ENCODE measurements at places on chromosomes 1 and 21. TPM values are rescaled to one million over a fixed set of nuclear protein-coding genes. Genes with fewer than 3 reads are reported as not detected.

DNA sequence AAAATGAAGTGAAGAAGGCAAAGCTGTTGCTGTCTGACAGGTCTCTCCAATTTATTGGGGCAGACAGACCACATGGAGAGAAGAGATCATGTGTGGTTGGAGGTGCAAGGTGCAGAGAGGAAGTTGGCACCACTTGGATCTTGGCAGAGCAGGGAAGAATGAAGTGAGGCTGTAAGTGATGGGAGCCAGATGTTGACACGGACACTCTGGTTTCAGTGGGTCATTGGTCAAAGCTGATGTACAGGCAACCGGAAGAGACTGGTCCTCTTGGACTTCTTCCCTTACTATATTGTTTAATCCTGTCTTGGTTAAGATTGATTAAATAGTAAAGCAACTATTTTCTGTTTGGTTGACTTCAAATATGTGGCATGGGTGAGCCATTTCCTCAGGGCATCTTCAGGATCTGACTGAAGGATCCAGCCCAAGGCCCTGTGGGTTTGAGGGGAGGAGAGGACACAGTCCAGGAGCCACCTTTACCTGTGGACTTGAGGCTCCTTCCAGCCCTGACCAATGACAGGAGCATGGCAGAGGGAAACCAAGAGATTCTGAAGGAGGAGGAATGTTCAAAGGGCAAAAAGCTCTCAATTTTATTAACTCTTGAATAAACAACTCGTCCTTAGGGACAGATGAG lies 49.4 kb downstream of the NENF start:
- DNase-seq: peak; percentile 26

DNA sequence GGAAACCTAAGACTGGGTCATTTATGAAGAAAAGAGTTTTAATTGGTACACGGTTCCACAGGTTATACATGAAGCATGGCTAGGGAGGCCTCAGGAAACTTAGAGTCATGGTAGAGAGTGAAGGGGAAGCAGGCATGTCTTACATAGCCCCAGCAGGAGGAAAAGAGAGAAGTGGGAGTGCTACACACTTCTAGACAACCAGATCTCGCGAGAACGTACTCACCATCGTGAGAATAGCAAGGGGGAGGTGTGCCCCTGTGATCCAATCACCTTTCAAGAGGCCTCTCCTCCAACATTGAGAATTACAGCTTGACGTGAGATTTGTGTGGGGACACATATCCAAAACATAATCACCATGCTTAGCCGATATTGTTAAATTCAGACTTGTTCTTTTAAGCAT lies 62.8 kb downstream of the DYRK1A start:
- no peak for DNase-seq

DNA sequence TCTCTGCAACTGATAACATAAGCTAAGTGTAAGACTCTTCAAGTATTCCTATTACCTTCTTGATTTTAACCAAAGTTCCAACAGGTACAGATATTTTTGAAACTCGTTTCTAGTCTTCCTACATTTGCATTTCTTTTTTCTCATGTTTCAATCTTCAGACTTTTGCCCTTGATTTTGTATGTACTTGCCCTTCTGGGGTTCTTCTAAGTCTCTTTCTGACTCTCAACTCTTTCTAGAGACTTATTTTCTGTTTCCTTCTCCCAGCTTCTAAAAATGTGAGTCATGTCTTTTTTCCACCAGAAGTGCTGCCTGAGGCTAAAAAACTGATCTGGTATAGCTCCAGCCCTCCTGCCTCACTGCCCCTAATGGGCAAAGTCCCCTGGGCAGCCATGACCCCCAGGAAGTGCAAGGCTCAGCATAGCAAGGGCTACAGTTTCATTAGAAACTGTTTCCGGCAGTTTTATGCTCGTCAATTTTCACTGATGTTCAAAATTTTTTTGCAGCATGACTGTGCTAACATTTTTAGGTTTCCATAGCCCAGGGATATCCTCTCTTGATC lies 265.9 kb downstream of the SEC16B start:
- no peak for DNase-seq

Gene F5
- total RNA-seq: not detected

GRCh38 chr1:40389871-40390560 lies 16.5 kb downstream of the SMAP2 start:
- DNase-seq: peak; percentile 93

Gene ELAPOR1
- total RNA-seq: 0.28 TPM

DNA sequence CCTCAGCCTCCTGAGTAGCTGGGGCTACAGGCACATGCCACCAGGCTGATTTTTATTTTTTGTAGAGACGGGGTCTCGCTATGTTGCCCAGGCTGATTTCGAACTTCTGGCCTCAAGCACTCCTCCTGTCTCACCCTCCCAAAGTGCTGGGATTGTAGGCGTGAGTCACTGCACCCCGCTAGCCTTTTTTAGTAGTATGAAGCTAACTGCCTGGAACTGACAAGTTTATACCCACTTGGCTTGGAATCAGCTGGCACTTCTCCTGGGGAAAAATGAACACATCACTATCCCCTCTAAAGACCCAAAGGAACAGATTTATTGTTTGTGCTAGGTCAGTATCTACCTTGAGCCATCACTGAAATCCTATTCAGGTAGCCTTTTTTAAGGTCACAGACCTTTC lies 19.0 kb downstream of the TMEM63A start:
- DNase-seq: peak; percentile 32

DNA sequence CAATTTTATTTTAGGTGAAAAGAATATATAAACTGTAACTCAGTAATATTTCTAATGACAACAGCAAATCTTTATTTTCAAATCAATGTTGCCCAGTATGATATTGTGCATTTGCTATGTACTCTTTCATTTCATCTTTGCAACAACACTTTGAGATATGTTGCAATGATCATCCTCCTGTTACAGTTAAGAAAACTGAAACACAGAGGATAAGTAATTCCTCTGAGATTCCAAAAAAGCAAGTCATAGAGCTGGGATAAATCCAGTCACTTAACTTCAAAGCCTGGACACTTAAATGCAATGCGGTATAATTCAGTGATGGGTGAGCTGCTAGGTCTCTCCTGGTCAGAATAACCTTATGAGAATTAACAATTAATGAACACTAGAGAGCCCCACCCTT lies 48.6 kb upstream of the EXO1 start:
- peak; percentile 50 for DNase-seq

- DNase-seq: no peak
Measured at GRCh38 chr1:25754470-25755181, 45.4 kb upstream of the SELENON start.

DNA sequence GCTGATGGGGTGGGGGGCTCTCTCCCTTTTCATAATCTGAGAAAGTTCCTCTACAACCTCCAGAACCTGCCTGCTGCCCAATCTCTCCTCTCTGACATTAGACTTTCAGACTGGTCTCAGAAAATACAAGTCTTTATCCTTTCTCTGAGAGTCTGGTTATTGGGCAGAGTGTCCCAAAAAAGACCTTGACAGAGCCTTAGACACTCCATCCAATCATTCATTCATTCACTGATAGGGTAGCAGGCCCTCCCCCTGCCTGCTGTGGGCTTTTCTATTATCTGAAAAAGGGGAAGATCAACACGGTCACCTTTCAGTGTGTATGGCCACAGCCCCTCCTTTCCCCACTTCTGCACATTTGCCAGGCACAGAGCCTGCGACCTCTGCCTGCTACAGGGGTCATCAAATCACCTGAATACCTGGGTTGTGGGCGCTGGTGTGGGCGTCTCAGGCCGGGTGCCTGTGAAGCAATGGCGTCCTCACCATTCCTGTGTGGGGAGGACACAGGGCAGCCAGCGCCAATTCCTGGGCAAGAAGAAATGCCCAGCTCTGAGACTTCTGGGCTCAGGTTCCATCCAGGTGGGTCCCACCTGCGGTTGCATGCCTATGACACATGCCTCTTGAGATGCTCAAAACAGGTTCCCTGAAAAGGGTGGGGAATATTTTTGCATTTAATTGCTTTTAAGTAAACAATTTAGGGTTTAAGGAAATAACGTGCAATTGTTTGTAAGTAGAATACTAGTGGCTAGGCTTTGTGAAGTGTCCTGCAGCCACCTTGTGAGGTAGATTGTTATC lies 52.8 kb downstream of the ELK4 start:
- no peak for DNase-seq

GRCh38 chr1:233294913-233295236 lies 650 bp downstream of the PCNX2 start:
- DNase-seq: peak; percentile 74

- DNase-seq: no peak
Measured at GRCh38 chr1:54889132-54889725, 2.2 kb upstream of the DHCR24 start.

Gene ZNF436
- total RNA-seq: 14.3 TPM

DNA sequence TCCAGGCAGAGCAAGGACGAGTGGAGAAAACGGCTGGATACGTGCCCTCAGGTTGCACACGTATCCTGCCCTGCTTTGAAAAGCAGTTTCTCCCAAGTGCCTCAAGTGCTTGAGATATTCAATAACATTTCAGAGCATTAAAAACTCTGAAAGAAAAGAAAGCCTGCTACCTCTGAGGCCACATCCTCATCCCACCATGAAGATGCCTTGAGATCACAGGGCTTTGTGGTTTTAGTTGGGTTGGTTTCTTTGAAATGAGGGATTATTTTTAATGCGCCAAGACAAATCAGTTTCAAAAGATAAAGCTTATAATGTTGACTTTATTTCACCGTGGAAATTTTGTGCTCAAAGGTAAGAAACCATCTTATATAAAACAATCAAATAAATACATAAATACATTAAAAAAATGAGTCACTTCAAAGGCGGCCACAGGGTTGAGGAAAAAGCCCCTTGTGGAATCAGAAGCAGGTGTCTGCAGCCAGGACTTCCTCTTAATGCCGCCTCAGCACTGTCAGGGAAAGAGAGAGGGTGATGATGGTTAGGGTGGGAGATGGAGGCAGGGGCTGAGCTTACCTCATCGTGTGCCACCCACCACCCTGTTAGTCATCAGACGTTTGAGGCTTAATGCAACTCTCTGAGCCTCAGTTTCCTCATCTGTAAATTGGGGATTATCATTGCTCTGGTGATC lies 1.4 kb downstream of the NPPB start:
- no peak for DNase-seq

DNA sequence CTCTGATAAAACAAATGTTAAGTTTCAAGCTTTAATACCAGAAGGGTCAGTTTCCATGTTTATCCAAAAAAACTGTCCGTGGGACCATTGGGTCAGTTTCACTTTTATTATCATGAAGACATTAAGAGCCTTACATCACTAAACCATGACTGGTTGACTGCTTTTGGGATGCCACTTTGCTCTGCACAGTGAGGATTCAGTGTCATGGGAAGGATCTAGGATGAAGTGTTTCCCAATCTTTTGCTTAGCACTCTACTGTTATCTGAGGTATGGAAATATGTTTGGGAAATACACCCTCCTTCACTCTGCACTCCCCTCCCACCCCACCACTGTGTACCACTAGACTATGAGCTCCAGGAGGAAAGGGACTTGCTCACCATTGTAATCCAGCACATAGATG lies 16.3 kb downstream of the RPS6KC1 start:
- no peak for DNase-seq

DNA sequence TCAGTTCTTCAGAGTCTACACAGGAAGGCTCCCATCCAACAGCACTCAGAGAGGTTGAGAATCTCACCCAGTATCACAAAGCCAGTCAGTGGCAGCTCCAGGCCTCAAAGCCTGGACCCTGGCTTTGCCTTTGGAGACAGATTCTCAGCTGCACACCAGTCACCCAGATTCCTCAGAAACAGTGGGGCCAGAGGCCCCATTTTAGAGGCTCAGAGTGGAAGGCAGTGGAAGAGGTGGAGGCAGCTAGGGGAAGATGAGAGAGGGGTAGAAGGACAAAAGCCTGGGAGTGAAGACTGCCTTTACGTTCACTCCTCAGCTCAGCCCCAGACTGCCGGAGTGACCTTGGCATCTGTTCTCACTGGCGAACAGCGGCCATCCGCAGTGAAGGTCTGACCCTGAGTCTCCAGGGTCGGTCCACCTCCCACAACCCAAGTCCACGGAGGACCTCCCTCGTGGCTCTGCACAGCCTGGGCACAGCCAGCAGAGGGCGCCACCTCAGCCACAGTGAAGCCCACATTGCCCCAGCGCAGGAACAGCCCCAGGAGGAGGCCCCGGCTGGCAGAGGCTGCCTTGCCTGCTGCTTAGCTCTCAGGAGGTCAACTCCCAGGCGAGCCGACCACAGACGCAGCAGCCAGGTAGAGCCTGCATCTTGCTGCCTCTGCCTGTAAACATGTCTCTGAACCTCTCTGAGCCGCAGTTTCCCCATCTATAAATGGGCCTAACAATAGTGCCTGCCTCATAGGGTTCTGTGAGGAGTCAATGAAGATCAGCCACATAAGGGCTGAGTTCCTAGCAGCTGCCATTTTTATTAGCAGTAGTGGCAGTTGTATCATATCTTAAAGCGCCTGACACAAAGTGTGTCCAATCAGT lies 5.9 kb upstream of the FNDC5 start:
- DNase-seq: no peak

GRCh38 chr1:151822404-151822803 lies 9.2 kb downstream of the RORC start:
- no peak for DNase-seq

DNA sequence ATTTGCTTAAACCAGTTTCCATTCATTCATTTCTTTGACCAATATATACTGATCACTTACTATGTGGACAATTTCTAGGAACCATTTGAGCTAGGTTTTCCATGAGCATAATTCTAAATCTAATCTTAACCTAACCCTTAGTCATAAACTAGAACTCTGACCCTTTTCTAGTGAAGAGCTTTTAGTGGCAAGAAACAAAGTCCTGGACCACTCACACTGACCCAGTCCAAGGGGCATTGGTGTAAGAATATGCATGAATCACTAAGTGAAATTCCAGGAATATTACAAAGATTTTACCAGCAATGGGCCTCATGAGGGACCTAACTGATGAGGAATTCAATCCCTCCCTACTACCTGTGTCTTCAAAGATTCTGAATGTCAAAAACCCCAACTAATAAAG lies 40.6 kb upstream of the SLC2A1 start:
- peak; percentile 57 for DNase-seq

Gene KRTAP10-5
- total RNA-seq: not detected

Gene SUMO3
- total RNA-seq: 64.9 TPM

DNA sequence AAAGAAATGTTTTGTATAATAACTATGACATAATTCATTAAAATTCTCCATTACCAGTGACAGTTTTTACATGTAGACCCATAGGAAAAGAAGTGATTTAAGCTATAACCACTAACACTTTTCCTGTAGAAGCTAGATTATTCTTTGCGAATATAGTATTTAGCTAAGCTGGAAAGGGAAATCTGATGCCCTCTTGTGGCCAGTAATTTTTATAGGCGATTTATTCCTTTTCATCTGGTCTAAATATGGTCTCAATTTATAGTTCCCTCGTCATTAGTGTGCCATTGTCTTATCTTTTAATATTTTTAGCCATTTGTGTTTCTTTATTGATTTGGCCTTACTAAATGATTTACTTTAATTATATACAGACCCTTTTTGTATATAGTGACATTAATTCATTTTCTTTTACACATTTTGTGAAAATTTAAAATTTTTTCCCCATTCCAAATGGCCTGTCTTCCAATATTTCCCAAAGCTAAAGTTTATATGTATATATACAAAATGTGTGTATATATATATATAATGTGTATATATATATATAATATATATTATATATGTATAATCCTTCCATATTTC lies 26.7 kb downstream of the BTG3 start:
- peak; percentile 62 for DNase-seq

Gene PTCH2
- under 0.01 TPM for total RNA-seq
